Activated CD4-positive, alpha-beta T cell treated with anti-CD3 and anti-CD28 coated beads for 36 hours (primary cell): ENCODE measurements at places on chromosomes 6 and 20. TPM values are rescaled to one million over a fixed set of nuclear protein-coding genes. Genes with fewer than 3 reads are reported as not detected.

DNA sequence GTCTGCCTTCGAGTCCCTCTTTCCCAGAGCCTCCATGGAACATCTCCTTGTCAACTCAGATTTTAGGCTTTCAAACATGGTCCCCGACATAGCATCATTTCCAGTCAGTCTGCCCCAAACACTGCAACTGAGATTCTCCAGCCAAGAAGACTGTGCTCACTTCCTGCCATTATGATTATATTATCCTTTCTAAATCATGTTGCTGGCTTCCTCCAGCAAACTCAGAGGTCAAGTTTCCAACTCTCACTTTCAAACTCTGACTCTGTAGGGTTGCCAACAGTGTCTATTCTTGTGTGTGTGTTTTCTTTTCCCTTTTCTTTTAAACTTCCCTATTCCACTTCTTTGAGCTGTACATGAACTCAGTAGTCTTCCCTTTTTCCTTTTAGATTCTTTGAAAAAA is 61.2 kb upstream of the TRAF3IP2 start:
- peaks cover 6% of the 10 kb centered on the region for H3K4me1 ChIP-seq
- peak overlapping the region; percentile 72 for H3K27ac ChIP-seq
- no peaks in the 10 kb centered on the region for H3K27me3 ChIP-seq
- peaks cover 76% of the 10 kb centered on the region for H3K36me3 ChIP-seq
- H3K4me3 ChIP-seq, result no peak overlapping the region
- DNase-seq, result no peak

- no peaks in the 10 kb centered on the region for H3K36me3 ChIP-seq
- H3K4me3 ChIP-seq, result no peak overlapping the region
- no peak for DNase-seq
- H3K4me1 ChIP-seq, result peaks cover 29% of the 10 kb centered on the region
- H3K27me3 ChIP-seq, result no peaks in the 10 kb centered on the region
Observed at GRCh38 chr6:14765721-14766390, 480.0 kb upstream of the JARID2 start.

DNA sequence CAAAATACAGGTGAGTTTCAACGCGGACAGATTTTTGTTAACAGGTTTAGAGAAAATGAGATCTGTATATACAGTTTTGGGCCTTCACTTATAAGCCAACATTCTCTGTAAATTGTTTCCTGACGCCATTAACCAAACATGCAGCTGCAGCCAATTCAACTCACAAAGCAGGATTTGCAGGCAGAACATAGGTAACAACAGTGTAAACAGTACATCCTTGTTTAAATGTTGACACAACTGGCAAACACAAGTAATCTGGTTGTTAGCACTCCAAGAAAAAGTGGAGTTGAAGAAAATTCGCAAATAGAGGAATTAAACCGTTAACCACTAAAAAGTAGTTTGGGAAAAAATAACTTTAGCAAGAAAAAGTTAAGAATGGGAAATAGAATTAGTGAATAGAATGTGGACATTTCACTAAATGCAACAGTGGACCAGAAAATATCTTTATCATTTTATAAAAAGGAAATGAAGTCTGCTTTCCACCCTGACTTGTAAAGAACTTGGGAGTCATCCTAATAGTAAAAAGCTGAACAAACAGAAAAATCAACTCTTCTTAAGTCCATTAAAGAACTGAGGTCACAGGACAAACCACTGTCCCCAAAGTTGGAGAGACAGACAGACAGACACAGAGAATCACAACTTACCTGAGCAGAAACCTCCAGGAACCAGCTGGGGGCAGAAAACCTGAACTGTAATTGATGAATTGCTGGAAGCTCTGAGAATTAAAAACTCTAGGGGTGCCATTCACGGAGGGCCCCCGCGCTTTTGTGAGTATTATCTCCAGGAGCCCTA is 10.1 kb downstream of the SMIM28 start:
- no peaks in the 10 kb centered on the region for H3K4me1 ChIP-seq
- no peak overlapping the region for H3K4me3 ChIP-seq
- H3K27ac ChIP-seq, result no peak overlapping the region

GRCh38 chr20:13857304-13857703 is 72.5 kb downstream of the NDUFAF5 start:
- no peaks in the 10 kb centered on the region for H3K36me3 ChIP-seq
- H3K4me3 ChIP-seq, result no peak overlapping the region
- H3K4me1 ChIP-seq, result no peaks in the 10 kb centered on the region
- no peak for DNase-seq
- no peak overlapping the region for H3K27ac ChIP-seq

DNA sequence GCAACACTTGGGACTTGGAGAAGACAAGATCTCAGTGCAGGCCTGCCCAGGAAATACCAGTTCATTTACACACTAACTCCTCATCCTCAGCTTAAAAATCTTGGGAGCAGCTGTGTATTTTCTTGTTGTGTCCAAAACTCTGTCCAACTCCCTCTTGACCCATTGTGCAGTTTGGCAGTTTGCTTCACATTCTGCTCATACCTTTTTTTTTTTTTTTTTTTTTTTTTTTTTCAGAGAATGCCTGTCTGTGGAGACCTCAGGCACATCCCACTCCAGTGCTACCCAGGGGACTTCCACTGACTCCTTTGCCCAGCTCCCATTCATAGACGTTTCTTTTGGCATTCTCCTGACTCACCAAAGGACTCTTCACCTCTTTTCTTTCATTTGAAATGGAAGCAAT is 265.8 kb upstream of the TCF21 start:
- H3K4me1 ChIP-seq, result no peaks in the 10 kb centered on the region
- H3K4me3 ChIP-seq, result no peak overlapping the region
- peaks cover 3% of the 10 kb centered on the region for H3K27me3 ChIP-seq
- no peaks in the 10 kb centered on the region for H3K36me3 ChIP-seq
- no peak for DNase-seq

DNA sequence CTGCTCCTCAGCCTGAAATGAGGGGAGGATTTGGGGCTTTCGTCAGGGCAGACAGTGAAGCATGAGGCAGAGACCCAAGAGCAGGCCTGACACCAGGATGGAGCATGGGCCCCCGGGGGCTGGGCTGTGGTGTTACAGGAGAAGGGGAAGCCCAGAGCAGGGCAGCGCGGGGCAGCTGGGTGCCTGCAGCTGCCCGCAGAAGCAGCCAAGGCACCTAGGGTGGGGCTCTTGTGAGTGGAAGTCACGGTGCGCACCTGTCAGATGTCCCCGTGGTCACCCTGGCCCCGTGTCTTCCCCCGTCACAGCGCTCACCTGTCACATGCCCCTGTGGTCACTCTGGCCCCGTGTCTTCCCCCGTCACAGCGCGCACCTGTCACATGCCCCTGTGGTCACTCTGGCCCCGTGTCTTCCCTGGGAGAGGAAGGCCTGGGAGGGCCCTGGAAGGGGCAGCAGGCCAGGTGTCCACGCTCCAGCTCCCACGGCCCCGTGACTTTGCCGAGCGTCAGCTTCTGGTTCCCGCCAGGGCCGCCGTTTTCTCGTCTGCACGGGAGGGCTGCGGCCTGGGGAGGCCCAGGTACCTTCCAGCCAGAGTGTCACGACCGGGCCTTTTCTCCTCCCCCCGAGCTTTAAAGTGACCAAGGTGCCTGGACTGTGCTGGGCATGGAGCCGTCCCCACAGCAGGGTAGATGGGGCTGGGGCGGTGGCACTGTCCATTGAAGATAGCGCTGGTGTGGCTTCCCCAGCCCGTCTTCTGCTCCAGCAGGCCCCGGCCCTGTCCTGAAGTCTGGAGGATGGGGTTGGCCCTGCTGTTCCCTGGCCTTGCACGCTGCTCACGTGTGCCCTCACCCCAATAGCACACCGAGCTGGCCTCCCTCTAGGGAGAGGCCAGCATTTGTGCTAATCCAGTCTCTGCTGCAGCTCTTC is 9.4 kb downstream of the ARFGAP1 start:
- no peak overlapping the region for H3K4me3 ChIP-seq
- H3K36me3 ChIP-seq, result peaks cover 16% of the 10 kb centered on the region
- H3K4me1 ChIP-seq, result peaks cover 3% of the 10 kb centered on the region
- no peak overlapping the region for H3K27ac ChIP-seq
- no peaks in the 10 kb centered on the region for H3K27me3 ChIP-seq

DNA sequence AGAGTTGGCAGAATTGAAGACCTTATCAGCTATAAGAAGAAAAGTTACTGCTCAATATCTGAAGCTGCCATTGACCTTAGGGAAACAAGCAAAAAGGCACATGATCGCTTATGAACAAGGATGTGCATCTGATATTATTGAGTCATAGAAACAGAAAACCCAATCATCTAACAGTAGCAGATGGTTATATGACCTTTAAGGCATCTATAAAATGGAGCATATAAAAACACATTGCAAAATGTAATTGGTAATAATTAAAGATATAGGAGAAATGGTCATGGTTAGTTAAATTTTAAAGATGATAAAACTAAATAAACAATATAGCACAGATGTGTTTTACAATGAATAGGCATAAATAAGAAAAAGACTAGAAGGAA is 260.1 kb upstream of the TAB2 start:
- DNase-seq, result no peak
- H3K27me3 ChIP-seq, result no peaks in the 10 kb centered on the region
- no peak overlapping the region for H3K4me3 ChIP-seq
- H3K36me3 ChIP-seq, result no peaks in the 10 kb centered on the region

DNA sequence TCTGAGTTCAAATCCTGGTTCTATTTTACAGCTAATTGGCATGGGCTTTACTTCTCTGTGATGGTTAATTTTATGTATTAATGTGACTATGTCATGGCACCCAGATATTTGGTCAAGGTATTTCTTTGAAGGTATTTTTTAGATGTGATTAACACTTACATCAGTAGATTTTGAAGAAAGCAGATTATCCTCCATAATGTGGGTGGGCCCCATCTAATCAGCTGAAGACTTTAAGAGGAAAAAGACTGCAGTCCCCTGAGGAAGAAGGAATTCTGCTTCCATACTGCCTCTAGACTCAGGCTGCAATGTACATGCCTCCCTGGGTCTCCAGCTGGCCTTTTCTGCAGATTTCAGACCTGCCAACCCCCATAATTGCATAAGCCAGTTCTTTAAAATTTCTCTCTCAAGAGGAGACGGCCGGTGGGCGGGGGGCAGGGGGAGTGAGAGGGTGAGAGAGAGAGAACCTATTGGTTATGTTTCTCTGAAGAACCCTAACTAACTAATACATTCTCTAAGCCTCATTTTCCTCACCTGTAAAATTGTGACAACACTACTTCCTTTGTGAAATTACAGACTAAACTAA is 338.2 kb upstream of the PRDM1 start:
- H3K27ac ChIP-seq, result no peak overlapping the region
- no peak for DNase-seq
- H3K4me3 ChIP-seq, result no peak overlapping the region
- H3K36me3 ChIP-seq, result no peaks in the 10 kb centered on the region

The C20orf204 gene
- 2.3 TPM for total RNA-seq

DNA sequence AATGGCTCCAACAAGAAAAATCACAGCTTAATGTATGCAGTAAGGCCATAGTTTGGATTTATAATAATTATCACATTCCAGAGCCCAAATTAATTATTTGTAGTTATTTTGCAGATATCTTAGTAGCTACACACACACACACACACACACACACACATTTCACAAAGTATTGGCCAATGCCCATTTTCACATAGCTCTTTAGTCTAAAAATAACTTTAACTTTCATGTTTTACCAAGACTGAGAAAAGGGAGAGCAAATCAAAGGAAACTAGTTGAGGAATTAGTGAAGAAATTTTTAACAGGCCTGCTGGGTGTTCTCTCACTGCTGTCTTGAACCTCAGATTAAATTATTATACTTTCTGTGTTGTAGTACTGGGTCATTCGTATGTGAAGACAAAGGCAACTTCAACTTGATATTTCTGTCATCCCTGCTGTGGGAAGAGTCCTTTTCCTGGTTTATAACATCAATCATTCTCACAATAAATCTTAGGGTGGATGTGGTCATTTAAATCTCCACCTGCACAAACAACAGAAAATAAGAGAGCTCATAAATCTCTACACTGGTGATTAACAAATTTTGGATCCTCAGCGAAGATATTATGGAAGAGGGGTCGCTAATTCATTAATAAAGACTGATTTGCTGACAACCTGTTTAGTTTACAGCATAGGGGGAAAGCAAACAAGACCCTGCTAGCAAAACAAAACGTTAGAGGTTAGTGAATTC is 1.6 kb upstream of the TCF21 start:
- peaks cover 62% of the 10 kb centered on the region for H3K27me3 ChIP-seq
- peaks cover 24% of the 10 kb centered on the region for H3K4me1 ChIP-seq
- no peak overlapping the region for H3K27ac ChIP-seq
- H3K36me3 ChIP-seq, result no peaks in the 10 kb centered on the region

GRCh38 chr20:15131176-15131575 is 793.8 kb upstream of the FLRT3 start:
- H3K4me3 ChIP-seq, result no peak overlapping the region
- H3K36me3 ChIP-seq, result no peaks in the 10 kb centered on the region
- H3K4me1 ChIP-seq, result no peaks in the 10 kb centered on the region
- H3K27ac ChIP-seq, result no peak overlapping the region
- H3K27me3 ChIP-seq, result no peaks in the 10 kb centered on the region

DNA sequence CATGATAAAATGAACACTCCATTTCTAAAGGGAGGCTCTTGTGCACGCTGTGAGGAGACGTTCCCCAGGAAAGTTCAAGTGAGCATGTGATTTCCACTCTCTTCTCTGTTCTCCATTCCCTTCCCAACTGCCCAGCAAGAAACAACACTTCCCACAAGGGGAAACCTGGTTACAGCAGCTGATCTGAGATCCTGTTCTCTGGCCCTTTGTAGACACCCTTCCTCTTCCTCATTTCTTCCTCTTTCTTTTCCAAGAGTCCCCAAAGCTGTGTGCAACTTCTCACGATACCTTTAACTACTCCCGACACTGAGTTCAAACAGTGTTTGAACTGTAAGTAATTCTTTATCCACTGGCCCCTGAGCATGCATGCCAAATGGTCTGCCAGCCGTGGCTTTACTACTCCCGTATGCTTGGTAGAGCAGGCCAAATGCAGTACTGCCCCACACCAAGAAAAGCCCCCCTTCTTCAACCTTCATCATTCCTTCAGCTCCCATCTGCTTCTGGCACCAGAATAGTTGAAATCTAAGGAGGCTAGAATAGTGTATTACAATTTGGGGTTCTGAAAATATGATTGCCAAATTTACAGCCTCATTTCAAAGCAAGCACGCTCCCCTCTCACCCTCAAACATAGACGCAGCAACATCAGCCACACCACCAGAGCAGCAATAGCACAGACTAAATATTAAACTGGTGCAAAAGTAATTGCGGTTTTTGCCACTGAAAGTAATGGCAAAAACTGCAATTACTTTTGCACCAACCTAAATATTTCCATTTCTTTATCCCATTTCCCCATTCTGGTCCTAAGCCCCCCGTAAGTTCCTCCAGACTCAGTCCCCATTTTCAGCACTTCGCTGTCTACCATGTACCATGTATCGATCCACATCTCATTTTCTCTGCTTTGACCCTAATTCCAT is 4.3 kb downstream of the HLA-DMB start:
- H3K27ac ChIP-seq, result no peak overlapping the region
- H3K27me3 ChIP-seq, result no peaks in the 10 kb centered on the region
- H3K36me3 ChIP-seq, result no peaks in the 10 kb centered on the region
- DNase-seq, result no peak
- no peak overlapping the region for H3K4me3 ChIP-seq

The TMEM74B gene
- total RNA-seq, result 1.5 TPM

The IRAK1BP1 gene
- 2.7 TPM for total RNA-seq
